ENCODE measurements at places on chromosomes 1 and 21. TPM values are rescaled to one million over a fixed set of nuclear protein-coding genes. Genes with fewer than 3 reads are reported as not detected.

- H3K27ac ChIP-seq, result no peak overlapping the region
- H3K27me3 ChIP-seq, result peaks cover 96% of the 10 kb centered on the region
- no peak for DNase-seq
- H3K36me3 ChIP-seq, result no peaks in the 10 kb centered on the region
Measured at GRCh38 chr1:18540136-18540765, 59.5 kb downstream of the KLHDC7A start.

CATSPER4 gene
- not detected for total RNA-seq

GRCh38 chr1:93239863-93240262 lies 59.3 kb downstream of the CCDC18 start:
- H3K36me3 ChIP-seq, result no peaks in the 10 kb centered on the region
- no peak overlapping the region for H3K27ac ChIP-seq
- no peaks in the 10 kb centered on the region for H3K4me1 ChIP-seq
- no peak overlapping the region for H3K4me3 ChIP-seq
- no peaks in the 10 kb centered on the region for H3K27me3 ChIP-seq
- DNase-seq, result no peak

DNA sequence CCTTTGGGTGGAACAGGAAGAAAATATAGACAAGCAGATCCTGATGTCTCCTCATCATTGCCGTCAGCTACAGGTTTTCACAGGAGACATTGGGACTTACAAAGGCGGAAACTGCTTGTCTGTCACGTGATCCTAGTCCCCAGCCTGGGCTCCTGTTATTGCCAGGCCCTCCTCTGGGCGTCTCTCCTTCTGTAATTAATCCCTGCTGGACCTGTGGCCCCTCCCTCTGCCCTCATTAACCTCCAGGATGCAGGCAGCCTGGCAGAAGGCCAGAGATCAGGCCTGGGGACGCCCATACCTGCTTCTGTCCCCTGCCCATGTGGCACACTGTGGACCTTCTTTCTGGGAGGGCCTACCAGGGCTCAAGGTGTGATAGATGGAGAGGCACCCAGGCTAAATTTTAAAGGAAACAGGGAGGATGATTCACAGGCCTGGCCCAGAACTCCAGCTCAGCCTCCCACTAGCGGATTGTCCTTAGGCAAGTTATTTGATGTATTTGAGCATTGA lies 2.4 kb downstream of the S100A5 start:
- H3K27me3 ChIP-seq, result no peaks in the 10 kb centered on the region
- peaks cover 51% of the 10 kb centered on the region for H3K4me1 ChIP-seq
- peaks cover 7% of the 10 kb centered on the region for H3K36me3 ChIP-seq
- H3K4me3 ChIP-seq, result no peak overlapping the region
- H3K27ac ChIP-seq, result no peak overlapping the region

- no peaks in the 10 kb centered on the region for H3K4me1 ChIP-seq
- H3K27ac ChIP-seq, result no peak overlapping the region
- no peak overlapping the region for H3K4me3 ChIP-seq
- H3K36me3 ChIP-seq, result no peaks in the 10 kb centered on the region
Measured at GRCh38 chr1:235588156-235588555, 61.4 kb downstream of the GNG4 start.

DNA sequence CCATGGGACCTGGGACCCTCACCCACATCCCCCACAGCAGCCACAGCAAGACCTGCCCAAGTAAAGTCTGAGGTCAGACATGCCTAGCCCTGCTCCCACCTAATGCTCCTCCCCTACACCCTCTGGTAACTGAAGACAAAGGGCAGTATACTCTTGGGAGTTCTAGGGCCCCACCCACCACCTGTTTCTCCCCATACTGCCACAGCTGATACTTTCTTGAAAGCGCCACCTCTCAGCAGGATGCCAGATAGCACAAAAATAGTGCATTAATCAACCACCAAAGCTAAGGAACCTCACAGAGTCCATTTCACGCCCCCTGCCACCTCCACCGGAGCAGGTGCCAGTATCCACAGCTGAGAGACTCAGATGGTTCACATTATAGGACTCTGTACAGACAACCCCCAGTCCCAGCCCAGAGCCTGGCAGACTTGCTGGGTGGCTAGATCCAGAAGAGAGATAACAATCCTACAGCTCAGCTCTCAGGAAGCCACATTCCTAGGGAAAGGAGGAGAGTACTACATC lies 238.1 kb downstream of the LRRC40 start:
- H3K27ac ChIP-seq, result no peak overlapping the region
- H3K36me3 ChIP-seq, result no peaks in the 10 kb centered on the region
- no peaks in the 10 kb centered on the region for H3K4me1 ChIP-seq

- no peaks in the 10 kb centered on the region for H3K36me3 ChIP-seq
Measured at GRCh38 chr1:156420205-156421061, 51.4 kb downstream of the RHBG start.

DNA sequence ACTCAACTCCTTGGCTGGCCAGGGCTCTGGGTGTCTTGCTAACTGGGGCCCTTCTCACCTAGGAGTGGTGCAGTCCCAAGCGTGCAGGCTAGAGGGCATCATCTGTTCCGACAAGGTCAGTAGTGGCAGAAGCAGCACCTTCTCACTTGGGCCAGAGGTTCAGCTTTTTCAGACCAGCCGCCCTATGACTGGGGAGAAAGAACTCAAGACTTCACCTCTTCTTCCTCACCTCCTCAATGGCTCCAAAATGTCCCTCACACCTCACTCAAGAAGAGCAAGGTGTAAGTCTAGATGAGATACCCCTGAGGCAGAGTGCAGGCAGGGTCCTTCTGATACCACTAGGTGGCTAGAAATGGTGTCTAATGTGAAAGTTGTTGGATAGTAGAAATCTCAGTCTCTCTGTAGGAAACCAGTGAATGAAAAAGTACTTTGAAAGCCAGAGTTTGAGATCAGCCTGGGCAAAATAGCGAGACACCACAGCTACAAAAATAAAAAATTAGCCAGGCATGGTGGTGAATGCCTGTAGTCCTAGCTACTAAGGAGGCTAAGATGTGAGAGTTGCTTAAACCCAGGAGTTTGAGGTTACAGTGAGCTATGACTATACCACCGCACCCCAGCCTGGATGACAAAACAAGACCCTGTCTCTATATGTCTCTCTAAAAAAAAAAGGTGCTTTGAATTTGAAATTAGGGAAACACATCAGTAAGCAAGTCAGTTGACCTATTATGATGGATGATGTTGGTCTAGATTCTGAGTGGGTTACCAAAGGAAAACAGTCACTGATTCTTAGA lies 8.6 kb upstream of the IL20 start:
- no peaks in the 10 kb centered on the region for H3K4me1 ChIP-seq
- no peak overlapping the region for H3K27ac ChIP-seq
- no peaks in the 10 kb centered on the region for H3K36me3 ChIP-seq

GRCh38 chr21:44548922-44549321 lies 2.4 kb downstream of the KRTAP10-2 start:
- H3K4me1 ChIP-seq, result peaks cover 9% of the 10 kb centered on the region
- no peaks in the 10 kb centered on the region for H3K36me3 ChIP-seq
- no peak overlapping the region for H3K27ac ChIP-seq
- peak overlapping the region; percentile 12 for H3K4me3 ChIP-seq
